ENCODE measurements at places on chromosomes 7 and 10.
A peak's percentile ranks its signal among the peaks of the same experiment; 100 is the strongest.

- DNase-seq, result no peak
Measured at GRCh38 chr7:100885440-100886141, 3.9 kb downstream of the UFSP1 start.

GRCh38 chr10:108036265-108036664 lies 871.8 kb upstream of the SORCS1 start:
- DNase-seq, result no peak

DNA sequence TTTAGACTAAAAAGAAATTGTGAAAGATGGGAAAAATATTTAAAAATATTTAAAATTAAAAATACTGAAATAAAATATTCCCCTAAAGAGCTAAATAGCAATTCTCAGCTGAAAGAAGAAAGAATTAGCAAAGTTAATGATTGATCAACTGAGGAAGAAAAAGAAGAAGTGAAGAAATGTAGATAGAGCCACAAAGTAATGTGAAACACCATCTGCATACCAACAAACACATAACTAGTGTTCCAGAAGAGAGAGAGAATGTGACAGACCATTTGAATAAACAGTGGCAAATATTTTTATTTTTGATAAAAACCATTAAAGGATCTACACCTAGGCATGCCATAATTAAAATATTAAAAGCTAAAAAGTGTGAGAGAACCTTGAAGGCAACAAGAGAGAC lies 784.5 kb upstream of the ZWINT start:
- DNase-seq, result no peak

GRCh38 chr10:2920168-2920567 lies 147.2 kb upstream of the PFKP start:
- DNase-seq, result no peak

- DNase-seq, result no peak
Measured at GRCh38 chr10:127472976-127473375, 76.1 kb upstream of the NPS start.

DNA sequence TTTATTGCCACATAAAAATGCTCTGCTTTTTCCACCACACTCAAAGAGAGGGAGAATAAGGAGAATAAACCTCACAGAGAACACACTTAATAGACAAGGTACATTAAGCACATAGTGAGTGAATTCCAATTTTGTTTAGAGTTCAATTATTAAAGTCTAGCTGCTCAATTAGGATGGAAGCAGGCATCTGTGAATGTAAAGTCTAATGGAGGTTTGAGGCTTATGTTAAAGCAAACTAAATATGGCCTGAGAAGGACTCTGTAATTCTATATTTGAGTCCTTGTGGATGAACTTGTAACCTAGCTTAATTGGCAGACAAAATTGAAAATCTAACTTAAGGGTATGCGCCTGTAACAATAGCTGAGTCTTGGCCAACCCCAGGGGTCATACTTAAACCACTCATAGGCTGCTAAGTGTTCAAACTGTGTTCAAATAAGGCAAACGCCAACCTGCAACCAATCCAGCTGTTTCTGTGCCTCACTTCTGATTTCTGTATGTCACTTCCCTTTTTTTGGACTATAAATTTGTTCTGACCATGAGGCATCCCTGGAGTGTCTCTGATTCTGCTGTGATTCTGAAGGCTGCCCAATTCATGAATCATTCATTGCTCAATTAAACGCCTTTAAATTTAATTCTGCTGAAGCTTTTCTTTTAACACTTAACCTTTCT lies 31.3 kb upstream of the NME8 start:
- DNase-seq, result no peak

- DNase-seq, result no peak
Measured at GRCh38 chr7:105297985-105298384, 90.7 kb downstream of the SRPK2 start.

- peak; percentile 1 for DNase-seq
Measured at GRCh38 chr7:26091933-26092332, 60.1 kb upstream of the NFE2L3 start.

GRCh38 chr7:52659178-52659577 lies 376.3 kb upstream of the POM121L12 start:
- no peak for DNase-seq

DNA sequence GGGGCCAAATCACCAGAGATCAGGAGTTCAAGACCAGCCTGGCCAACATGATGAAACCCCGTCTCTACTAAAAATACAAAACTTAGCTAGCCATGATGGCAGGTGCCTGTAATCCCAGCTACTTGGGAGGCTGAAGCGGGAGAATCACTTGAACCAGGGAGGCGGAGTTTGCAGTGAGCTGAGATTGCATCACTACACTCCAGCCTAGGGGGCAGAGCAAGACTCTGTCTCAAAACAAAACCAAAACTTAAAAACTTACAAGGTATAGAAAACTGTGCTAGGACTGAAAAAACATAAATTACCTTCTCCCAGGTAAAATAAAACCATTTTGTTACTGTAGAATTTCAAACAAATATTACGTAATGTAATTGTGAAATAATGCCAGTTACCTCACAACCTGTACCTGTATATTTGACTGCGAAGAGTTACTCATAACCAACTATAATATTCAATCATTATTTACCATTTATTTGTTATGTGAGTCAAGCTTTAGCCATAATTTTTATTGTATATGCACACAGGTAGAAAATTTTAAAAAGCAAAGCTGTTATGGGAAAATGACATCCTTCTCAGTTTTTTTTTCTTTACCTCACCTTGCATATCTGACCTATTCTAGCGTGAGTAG lies 180.9 kb downstream of the SEMA3A start:
- DNase-seq, result no peak

All from GM03348 (cell line).